ENCODE measurements at places on chromosomes 2 and 18.

DNA sequence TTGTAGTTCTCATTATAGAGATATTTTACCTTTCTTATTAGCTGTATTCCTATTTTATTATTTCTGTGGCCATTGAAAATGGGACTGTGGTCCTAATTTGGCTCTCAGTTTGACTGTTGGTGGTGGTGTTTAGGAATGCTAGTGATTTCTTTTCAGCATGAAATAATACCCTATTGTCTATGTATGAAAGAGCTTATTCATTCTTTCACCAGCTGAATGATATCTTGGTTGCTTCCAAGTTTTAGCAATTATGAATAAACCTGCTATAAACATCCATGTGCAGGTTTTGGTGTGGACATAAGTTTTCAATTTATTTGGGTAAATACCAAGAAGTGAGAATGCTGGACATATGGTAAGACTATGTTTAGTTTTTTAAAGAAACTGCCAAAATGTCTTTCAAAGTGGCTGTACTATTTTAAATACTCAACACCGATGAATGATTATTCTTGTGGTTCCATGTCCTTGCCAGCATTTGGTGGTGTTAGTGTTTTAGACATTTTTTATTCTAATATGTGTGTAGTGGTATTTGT, 501.6 kb upstream of the GYPC start:
- no peak for DNase-seq

DNA sequence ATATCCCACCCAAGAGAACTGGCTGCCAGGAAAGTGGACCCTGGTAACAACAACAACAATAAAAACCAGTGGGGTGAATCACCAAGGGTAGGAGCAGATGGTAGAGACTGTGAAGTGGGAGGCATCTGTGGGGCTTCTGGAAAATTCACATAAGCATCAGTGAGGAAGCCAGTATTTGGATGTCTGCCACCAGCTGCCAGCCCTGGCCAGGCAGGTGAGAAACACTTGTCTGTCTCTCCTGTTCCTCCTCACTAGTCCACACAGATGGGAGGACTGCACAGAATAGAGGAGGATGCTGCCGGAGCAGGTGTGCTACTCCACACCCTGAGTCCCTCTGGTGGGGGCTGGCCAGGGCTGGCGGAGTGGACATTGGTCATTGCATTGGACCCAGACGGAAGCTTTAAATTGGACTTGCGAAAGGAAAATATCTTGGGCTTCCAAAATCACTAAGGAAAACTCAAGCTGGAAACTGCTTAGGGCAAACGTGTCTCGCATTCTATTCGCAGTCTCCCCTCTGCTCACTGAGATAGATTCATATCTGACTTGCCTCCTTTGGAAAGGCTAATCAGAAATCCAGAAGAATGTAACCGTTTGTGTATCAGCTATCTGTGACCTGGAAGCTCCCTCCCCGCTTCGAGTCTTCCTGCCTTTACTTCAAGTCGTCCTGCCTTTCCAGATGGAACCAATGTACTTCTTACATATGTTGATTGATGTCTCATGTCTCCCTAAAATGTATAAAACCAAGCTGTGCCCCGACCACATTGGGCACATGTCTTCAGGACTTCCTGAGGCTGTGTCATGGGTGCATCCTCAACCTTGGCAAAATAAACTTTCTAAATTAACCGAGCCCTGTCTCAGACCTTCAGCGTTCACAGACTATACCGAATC, 69.1 kb downstream of the NAB1 start:
- no peak for DNase-seq

DNA sequence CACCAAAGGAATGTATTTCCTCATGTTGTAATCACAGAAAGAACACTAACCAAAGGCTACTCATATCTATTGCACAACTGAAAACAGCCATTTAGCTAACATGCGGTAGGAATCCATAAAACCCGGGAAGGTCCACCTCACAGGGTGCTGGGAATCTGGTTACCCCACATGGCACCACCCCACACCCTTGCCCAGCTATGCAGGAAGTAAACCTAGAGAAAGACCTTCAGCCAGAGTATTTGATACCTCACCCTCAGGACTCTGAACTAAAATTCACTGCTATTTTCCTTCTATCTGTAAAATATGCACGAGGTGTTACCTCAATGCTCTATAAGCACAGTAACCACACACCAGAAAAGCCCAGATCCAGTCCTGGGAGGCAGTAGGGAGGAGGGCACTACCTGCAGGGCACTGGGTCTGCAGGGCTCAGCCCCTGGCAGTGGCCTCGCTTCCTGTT, 45.8 kb downstream of the PTPN2 start:
- no peak for DNase-seq

DNA sequence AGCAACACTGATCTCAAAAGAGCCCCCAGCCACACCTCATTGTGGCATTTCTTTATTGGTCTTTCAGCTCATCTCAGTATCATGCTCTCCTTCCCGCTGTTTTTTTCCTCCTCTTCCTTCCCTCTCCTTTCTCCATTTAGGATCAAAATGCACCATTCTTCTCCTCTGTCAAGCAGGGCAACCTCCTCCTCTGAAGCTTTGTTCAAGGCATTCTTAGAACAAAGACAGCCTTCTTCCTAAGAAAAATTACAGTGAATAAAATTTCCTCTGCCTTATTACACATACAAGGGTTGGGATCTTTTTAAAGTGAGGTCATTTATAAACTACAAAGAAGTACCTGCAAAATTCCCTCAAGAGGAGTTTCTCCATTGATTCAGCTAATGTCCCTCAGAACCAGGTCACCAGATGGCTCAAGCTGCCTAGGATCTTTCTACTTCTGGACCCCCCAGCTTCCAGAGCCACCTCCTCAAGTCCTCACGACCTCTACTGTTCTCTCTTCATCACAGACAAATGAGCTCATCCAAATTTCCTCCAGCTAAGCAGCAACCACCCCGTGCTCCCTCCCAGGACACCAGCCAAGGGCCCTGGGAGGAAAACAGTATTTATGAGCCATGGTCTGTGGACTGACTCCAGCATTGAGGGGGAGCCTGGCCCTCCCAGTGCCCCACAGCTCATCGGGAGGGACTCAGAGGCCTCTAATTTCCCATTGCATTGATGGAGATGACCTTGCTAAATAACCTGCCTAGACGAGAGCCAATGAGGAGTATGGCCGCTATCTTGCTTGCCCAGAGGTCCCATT, 18.0 kb downstream of the SFXN5 start:
- DNase-seq, result no peak

- DNase-seq, result no peak
Observed at GRCh38 chr18:63216516-63217311, 102.9 kb downstream of the BCL2 start.

DNA sequence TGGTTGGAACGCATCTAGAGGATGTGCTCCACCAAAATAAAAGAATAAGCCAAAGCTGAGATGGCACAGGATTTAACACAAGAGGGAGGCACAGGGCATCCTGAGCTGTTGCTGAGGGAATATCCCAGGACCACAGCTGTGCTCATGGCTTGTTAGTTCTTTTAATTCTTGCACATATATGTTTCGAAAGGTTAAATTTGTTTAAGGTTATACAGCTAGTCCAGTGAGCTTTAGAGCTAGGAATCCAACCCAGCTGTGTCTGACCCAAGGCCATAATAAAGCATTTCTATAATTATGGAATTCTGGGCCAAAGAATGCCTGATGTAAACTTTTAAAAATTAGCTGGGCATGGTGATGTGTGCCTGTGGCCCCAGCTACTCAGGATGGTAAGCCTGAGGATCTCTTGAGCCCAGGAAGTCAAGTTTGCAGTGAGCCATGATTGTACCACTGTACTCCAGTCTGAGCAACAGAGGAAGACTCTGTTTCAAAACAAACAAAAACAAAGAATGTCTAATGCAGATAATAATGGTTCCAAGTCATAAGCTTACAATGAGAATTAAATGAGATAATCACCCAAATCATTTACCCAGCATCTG, 66.4 kb upstream of the CCBE1 start:
- no peak for DNase-seq

DNA sequence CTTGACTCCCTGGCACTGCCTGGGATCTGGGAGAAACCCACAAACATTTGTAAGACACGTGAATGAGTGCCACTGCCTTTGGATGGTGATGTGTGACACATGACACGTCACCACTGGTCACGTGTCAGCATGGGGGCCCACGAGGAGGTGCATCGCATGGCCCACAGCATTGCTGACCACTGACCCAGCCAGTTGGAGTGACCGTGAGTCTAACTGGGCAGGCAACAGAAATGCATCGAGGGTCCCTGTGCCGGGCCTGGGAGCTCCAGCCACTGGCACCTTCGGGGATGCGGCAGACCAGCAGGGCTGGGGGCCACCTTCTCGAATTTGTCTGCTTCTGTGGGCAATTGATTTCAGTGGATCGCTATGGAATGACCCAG, 121.9 kb upstream of the HDAC4 start:
- no peak for DNase-seq

GRCh38 chr2:29165362-29166241, 50.4 kb downstream of the CLIP4 start:
- no peak for DNase-seq

GRCh38 chr18:62280786-62281185, 44.3 kb upstream of the TNFRSF11A start:
- DNase-seq, result no peak

DNA sequence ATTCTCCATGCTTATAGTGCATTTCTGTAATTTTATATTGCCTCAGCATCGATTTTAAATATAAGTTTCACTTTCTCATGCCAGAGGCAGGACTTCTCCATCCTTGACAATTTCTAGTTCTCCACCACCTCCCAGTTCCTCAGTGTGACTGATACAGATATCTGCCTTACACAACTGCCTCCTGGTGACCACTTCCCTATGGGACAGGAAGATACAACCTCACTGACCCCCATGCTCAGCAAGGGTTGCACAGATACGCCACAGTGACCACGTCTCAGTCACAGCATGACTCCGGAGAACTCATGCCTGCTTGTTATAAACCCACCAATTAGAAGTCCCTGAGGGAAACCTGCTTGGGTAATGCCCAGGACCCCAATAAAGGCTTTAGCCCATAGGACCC, 284.0 kb upstream of the MC4R start:
- DNase-seq, result no peak

GRCh38 chr2:190466819-190467446, 58.8 kb downstream of the MFSD6 start:
- DNase-seq, result no peak

- DNase-seq, result no peak
Observed at GRCh38 chr2:170227507-170227947, 49.6 kb downstream of the MYO3B start.

- DNase-seq, result no peak
Observed at GRCh38 chr2:242054406-242054805, 184.9 kb downstream of the RTP5 start.

Measured in activated gamma-delta T cell treated with anti-CD3 and anti-CD28 coated beads, Interleukin-2, amount 50 U/mL, for 16 hours (primary cell).